Activated T-cell treated with anti-CD3 and anti-CD28 coated beads for 4 hours (primary cell): ENCODE measurements at places on chromosomes 7 and 10.

DNA sequence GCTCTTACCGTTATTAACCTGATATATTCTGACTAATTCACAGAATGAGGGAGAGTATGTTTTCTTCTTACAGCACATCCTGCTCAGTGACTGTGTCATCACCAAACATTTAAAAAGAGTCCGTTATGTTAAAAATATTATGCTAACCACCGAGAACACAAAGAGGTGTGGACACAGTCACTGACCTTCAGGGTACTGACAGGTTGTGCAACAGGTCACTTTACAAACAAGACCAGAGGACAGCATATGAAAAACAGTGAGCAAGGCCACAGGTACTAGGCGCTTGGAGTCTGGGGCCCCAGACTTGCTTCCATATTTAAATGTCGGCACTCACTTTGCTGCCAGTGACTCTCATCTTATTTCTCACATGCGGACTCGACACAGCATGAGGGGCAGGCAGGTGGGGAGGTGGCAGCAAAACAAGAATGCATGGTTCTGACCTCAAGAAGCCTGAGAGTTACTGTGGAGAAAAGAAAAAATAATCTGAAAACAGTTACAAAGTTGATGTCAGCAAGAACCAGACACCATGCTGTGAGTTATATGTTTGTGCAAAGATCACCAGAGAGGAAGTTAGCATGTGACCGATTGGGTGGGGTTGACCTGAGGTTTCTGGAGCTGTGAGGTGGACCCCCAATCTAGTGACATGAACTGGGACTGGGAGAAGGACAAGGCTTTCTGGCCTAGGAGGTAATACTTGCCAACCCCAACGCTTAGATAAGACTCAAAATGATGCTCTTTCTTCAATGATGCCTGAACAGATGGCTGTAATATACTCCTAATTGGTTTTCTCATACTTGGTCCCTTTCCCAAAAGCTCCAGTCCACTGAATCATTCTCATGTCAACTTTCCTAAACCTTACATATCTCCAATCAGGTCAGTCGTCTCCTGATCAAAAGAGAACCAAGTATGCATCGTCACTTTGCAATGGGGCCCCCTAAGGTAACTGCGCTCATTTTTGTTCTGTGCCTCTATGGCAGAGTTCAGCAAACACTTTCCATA, 102.4 kb downstream of the HIPK2 start:
- DNase-seq = no peak

DNA sequence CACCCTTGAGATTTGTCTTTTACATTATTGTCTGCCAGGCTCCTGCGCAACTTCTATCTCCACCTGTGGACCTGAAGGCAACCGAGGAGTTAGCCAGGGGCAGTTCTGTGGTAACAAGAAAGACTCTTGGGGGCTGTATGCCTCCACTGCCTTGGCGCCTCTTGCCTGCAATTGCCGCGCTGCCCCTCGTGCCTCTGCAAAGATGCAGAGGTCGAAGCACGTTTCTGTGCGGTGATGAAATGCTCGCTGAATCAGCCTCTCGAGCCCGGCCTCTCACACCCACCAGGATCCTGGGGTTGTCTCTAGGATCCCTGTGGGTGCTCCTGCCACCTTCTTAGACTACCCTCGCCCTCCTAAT, 486 bp upstream of the LHFPL3 start:
- no peak for DNase-seq

DNA sequence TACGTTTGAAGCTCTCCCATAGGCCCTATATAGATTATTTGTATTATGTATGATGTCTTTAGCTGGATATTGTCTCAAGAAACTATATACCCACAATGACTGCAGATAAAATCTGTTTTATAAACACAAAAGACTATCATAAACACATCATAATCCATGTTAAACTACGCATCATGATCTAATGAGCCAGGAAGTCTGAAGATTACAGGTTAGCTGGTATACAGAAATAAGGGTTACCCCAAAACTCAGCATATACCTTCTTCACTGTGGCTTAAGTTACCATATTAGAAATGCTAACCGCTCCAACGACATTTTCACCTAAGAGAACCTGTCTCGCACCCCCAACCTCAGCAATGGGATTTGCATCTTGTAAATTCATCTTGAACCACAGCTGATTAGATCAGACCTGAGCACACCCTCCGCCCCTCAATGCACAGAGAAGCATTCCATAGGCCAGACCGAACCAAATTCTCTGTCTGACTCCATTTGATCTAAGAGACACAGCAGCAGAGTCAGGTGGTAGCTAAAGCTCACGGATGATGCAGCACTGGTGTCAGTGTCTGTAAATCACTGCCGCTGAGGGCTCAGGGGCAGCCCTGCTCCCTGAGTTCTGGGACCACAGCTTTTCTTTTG, 124.9 kb downstream of the NPY start:
- DNase-seq = no peak

DNA sequence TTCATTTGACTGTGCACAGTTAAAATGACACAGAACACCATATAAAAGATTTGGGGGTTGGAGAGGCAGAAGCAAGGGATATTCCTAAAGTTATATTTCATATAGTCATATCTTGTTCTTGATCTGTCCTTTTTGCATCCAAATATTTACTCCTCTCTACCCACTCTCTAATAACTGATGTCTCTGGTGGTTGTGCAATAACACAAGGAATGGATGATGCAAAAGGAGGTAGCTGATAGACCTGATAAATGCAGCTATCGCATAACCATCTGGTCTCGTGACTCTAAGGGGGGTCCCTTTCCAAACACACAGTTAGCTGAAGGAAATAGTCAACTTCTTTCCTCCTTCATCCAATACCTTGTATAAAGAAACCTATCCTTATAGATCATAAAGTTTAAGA, 123.1 kb downstream of the POLR1F start:
- no peak for DNase-seq

- DNase-seq = no peak
Observed at GRCh38 chr10:76319661-76320060, 888.2 kb downstream of the LRMDA start.

GRCh38 chr10:87054373-87055295, 34.5 kb downstream of the FAM25A start:
- no peak for DNase-seq

- DNase-seq = no peak
Observed at GRCh38 chr10:115903207-115903606, 369.8 kb downstream of the GFRA1 start.

DNA sequence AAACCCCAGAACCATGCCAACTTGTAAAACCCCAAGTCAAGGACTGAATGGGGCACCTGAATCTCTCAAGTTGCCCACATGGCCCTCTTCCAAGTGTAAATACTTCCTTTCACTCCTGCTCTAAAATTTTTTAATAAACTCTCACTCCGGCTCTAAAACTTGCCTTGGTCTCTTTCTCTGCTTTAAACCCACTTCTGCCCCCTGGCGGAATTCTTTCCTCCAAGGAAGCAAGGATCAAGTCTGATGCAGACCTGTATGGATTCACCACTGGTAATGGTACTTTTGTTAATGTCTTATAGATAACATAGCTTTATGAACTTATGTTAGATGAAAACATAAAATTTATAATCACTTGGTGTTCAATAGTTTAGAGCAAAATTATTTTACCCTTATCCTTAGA, 33.8 kb downstream of the SLC16A9 start:
- no peak for DNase-seq

GRCh38 chr7:36514289-36515243, 124.9 kb downstream of the ANLN start:
- no peak for DNase-seq

GRCh38 chr7:22542669-22543068, 42.7 kb upstream of the STEAP1B start:
- no peak for DNase-seq

DNA sequence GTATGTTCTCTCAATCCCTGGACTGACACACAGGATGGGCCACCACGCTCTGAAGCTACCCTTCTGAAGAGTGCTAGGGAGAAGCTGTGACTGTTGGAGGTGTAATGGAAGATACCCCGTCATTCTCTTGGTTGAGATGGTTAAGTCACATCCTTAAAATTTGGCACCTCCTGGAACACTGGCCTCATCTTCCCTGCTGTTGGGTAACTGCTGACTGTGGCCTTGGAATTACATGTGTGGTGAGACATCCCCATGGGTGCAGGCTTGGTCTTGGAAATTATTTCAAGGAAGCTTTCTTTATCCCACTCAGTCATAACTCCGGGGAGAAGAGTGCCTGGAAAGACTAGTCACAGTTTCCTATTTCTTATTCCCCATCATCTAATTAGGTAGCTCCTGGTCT, 62.0 kb downstream of the LRMDA start:
- no peak for DNase-seq

DNA sequence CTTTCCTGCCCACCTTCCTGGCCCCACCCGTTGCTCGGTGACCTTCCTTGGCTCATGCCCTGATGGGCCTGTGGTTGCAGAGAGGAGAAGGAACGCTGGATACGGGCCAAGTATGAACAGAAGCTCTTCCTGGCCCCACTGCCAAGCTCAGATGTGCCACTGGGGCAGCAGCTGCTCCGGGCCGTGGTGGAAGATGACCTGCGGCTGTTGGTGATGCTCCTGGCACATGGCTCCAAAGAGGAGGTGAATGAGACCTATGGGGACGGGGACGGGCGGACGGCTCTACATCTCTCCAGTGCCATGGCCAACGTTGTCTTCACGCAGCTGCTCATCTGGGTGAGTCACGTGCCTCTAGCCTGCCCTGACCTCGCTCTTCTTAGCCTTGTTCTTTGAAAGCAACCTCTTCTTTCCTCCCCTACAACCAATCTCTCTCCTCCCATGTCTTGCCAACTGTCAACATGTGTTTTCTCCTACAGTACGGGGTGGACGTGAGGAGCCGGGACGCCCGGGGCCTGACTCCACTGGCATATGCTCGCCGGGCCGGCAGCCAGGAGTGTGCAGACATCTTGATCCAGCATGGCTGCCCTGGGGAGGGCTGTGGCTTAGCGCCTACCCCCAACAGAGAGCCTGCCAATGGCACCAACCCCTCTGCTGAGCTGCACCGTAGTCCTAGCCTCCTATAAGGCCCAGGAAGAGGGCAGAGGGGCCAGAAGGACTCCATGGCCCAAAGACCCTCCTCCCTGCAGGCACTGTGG, 24.1 kb downstream of the GBX1 start:
- DNase-seq = no peak

- no peak for DNase-seq
Observed at GRCh38 chr10:1257274-1257673, 201.1 kb downstream of the WDR37 start.

GRCh38 chr10:124595143-124595883, 133.7 kb downstream of the LHPP start:
- no peak for DNase-seq

GRCh38 chr7:135522509-135522908, 12.6 kb upstream of the CNOT4 start:
- DNase-seq = no peak

DNA sequence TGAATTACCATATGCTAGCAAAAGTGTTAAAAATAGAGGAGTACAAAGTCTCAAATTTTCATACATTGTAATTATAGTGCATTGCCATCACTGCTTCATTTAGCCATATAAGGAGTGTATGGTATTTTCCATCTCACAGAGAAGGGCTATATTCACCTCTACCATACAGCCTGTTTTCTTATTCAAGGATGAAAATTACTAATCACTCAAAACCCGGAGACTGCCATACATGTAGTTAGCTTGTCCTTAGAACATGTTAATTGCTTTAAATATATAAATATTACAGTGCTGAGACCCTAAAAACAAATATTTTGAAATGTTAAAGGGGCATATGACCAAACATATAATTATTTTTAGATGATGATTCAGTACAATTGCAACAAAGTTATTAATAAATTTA, 49.4 kb downstream of the CPEB3 start:
- DNase-seq = no peak

- no peak for DNase-seq
Observed at GRCh38 chr10:11272915-11273389, 255.3 kb downstream of the CELF2 start.

DNA sequence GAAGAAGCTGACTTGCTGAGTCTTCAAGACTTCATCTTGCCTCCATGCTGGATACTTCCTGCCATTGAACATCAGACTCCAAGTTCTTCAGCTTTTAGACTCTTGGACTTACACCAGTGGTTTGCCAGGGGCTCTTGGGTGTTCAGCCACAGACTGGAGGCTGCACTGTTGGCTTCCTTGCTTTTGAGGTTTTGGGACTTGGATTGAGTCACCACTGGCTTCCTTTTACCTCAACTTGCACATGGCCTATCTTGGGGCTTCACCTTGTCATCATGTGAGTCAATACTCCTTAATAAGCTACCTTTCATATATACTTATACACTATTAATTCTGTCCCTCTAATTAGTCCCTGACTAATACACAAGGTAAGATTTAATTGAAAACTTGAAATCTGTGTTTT, 361.7 kb upstream of the SEMA3C start:
- no peak for DNase-seq

- no peak for DNase-seq
Observed at GRCh38 chr10:62456611-62457101, 82.5 kb downstream of the ZNF365 start.

DNA sequence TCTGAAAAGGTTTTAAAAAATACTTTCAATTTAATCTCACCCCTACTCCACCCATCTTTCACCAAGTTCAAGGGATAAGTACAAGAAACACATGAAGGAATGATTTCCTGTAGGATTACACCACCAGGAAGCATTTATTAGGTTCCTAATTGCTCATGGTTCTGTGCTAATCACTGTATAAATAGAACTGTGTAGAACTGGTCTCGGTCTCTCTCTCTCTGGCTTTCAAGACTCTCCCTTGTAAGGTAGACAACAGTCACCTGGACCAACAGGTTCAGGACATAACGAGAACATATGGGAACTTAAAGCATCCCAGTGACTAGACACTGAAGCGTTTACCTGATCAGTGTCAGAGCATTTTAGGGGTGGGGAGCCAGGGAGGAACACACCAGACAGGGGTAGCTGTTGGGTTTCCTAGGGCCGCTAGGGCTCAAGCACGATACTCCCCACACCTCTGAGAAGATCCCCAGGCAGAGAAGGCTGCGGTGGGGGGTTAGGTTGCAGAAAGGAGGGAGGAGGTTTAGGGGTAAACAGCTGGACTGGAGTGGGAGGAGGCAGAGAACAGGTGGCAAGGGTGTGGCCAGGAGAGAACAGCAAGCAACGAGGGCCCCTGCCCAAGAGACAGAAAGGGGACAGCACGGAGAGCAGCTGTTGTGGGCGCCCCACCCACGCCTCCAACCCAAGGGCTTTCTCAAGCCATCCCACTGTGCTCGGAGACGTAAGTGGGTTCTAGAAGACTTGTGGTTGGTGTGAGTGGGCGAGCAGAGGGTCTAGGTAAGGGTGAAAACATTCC, 52.5 kb upstream of the USP6NL start:
- no peak for DNase-seq

DNA sequence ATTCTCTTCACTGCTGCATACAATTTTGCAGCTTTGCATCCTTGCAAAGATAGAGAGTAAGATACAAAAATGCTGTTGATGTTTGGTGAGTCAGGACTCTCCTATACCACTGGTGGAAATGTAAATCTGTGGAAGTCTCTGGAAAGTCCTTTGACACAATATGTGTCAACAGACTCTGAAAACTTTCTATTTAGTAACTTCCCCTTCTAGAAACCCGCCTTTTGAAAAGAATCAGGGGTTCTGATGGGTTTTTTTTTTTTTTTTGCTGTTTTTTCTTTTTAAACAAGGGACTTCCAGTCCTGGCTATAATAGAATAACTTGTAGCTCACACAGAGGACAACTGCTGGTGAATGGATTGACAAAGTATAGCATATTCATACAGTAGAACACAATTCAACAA, 16.4 kb downstream of the NOD1 start:
- no peak for DNase-seq

- no peak for DNase-seq
Observed at GRCh38 chr7:67950321-67951083, 953.9 kb downstream of the TYW1 start.

GRCh38 chr10:79070606-79071395, 2.0 kb downstream of the ZMIZ1 start:
- no peak for DNase-seq
